HuH-7.5 (cell line): ENCODE measurements at places on chromosomes 16 and 17.
A peak's percentile ranks its signal among the peaks of the same experiment; 100 is the strongest.

DNA sequence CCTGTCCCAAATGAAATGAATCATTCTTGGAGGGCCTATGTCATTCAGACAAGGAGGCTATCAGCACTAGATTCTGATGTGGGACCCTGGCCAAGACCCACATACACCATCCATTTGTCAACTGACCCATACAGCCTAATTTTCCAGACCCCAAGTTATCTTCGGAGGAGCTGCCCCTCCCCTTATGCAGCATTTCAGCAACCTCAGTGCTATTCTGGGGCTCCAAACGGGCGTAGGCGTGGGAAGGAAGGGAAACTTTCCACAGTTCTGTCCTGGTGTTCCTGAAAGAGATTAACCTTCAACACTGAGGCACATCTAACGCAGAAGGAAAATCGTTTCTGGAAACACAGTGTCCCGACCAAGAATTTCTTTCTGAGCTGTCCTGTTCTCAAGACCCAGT, 86.7 kb downstream of the MYH11 start:
- DNase-seq: no peak

DNA sequence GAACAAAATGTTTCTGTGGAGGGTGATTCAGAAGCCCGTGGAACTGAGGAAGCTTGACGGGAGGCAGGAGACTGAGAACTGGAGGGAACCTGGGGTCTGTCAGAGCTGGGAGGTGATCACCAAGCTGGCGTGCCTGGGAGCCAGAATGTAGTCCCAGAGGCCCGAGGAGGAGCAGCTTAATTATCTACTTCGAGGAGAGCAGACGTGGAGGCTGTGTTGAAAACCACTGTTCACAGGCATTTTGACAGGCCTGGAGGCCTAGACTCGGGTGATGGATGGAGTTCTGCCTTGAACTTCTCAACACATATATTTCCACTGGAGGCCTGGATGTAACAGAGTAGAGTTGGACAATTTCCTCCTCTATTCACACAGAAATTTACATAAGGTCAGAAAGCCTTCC, 177.7 kb upstream of the SALL1 start:
- DNase-seq: no peak

GRCh38 chr17:47204722-47205418, 4.3 kb upstream of the MYL4 start:
- DNase-seq: no peak

DNA sequence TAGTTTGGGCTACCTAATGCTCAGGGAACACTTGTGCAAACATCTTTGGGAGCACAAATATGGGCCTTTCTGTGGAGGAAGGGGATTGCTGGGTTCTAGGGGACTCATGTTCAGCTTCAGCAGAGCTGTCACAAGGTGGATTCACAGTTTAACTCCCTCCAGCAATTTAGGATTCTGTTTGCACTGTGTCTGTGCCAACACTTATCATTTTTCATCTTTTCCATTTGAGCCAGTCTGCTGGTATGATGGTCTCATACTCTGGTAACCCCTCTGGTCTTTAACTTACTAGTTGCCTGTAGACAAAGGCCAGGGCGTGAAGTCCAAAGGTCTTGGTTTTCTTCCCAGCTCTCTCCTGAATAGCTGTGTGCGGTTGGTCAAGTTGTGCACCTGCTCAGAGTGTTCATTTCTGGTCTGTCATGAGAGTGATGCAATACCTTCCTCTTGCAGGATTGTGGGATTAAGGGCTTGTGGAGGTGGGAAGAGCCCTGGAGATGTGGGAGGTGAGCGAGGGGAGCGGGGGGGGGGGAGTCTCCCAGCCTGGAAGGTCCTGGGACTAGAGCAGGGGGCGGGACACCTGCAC, 152.6 kb downstream of the CMIP start:
- DNase-seq: peak; percentile 70

- DNase-seq: no peak
Measured at GRCh38 chr17:7888184-7888920, at the start of gene CHD3. Gene CHD3, plus strand, starts transcription at chr17:7888789. Its CDS starts 212 bp downstream, at chr17:7889001.
